ENCODE measurements at places on chromosomes 7 and 10.

DNA sequence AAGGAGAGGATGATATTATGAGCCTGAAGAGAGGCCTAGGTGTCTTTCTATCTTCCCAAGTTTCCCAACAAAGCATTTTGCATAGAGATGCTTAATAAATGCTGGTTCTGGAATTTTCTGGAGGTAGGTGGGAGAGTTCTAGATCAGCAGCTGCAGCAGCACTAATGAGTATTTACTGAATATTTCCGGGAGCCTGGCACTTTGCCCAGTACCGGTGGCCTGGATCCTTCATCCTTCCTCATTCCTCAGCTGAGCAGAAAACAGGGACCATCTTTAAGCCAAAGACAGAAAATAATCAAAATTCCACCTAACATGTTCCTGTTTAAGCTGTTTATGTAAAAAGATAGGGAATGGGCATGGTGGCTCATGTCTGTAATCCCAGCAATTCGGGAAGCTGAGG, 813.2 kb upstream of the AUTS2 start:
- no peak for DNase-seq

DNA sequence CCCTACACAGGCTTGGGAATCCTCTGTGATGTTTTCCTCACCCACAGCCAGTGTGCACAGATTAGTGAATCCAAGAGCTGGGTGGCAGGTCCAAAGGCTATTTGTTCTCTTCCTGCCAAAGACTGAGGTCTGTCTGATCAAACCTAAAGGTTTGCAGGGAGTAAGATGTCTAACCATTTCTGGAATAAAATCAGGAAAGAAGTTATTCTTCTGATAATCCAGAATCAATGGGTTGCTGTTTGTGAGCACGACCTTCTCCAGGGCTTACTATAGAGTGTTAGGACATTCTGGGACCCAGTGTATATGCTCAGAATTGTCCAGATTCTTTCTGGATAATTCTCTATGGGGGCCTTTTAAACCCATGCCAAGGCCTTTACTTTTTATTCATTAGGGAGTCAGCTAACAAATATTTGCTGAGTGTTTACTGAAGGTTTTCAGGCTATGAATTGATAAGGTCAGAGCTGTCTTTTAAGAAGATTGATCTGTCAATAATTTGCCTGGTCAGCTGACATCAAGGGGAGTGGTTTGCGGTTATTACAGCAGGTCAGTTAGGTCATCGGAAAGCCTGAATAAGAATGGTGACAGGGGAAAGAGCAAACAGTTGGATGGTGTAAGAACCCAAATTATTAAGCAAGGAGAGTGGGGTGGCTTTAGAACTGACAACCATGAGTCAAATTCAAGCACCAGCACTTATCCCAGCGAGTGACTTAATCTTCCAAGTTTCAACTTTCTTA, 7.5 kb upstream of the TECTB start:
- no peak for DNase-seq

- DNase-seq, result no peak
Observed at GRCh38 chr7:87154166-87154565, 1.9 kb downstream of the DMTF1 start.

DNA sequence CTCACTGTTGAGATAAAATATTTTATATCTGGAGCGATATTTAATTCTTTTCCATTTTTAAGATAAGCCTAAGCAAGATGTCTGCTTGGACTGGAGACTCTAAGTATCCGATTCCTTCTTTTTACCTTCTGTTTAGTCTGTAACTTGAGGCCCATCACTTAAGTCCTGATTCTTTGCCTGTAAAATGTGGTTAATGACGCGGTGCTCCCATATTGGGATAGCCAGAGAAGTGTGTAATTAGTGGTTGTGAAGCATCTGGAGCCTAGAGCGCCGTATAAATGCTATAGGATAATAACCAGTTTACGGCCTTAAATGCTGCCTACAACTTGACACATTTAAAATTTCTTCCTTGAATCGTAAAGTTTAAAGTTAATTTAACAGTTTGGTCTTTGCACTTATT, 132.9 kb downstream of the CHN2 start:
- DNase-seq, result no peak

DNA sequence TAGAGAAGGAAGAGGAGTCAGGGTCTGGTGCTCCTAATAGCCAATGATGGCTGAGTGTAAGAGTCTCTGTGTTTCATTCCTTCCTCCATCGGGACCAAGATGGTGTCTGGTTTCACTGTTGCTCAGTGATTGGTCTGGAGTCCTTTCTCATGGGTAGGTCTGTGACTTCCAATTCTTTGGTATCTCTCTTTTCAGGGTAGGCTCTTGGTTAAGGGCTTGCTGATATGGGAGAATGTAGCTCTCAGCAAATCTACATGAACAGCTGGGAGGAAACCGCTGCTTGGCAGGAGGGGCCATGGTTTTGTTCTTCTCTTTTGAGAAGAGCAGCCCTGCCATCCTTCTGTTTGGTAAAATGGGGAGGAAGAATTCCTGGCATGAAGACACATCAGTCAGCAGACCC, 209.1 kb upstream of the PODXL start:
- DNase-seq, result no peak

DNA sequence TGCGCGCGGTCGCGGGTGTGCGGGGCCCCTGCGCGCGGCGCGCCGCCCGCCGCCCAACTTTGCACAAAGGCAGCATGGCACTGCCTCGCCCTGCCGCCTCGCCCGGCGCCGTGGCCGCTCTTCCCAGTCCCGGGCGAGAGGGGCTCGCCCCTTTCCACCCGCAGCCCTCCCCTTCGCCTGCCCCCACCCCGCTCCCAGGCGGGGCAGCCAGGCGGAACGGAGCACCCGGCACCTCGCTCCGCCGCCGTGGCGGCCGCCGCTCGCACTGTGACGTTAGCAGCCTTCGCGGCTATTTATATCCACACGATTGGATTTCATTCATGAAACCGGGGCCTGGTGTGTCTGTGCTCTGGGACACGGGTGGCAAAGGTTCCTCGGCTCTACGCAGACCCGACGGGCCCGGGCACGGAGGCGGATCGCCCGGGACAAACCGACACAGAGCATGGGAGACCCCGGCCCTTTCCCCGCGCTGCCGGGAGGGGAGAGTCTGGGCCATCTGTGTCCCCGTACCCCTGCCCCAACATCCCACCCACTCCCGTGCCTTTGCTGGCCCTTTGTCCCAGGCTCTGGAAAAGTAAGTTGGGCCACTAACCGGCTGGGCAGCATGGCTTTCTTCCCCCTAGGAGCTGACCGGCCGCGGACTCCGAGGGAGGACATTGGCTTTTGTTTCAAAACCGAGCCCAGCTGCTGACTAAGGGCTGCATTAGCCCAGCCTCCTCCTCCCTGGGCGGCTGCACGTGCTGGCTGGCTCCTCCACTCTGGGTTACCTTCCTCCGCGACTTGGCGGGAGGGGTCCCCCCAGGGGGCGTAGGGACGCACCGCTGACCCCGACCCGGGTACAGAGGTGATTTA, at the start of gene RHOBTB1:
RHOBTB1 (minus strand) TSS at position 128 of the 852 bp plus-strand sequence. CDS start 32,643 bp downstream, outside the sequence.
- peak; percentile 82 for DNase-seq

DNA sequence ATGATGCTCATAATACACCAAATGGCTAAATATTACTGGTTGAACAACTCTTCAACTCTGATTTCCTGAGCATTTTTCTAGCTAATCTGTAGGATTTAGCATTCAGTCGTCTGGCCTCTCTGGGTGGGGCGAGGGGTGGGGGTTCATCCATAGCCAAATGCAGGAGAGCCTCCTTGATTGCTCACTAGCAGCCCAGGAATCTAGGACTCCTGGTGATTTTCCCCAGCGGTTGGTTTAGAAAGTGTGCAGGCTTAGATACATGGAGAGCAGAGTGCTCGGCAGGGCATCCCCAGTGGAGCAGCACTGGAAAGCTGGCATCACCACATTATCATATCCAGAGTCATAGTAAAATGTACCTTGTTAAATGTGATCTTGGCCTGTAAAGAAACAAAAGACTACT, 136.1 kb downstream of the DYNC1I1 start:
- no peak for DNase-seq

DNA sequence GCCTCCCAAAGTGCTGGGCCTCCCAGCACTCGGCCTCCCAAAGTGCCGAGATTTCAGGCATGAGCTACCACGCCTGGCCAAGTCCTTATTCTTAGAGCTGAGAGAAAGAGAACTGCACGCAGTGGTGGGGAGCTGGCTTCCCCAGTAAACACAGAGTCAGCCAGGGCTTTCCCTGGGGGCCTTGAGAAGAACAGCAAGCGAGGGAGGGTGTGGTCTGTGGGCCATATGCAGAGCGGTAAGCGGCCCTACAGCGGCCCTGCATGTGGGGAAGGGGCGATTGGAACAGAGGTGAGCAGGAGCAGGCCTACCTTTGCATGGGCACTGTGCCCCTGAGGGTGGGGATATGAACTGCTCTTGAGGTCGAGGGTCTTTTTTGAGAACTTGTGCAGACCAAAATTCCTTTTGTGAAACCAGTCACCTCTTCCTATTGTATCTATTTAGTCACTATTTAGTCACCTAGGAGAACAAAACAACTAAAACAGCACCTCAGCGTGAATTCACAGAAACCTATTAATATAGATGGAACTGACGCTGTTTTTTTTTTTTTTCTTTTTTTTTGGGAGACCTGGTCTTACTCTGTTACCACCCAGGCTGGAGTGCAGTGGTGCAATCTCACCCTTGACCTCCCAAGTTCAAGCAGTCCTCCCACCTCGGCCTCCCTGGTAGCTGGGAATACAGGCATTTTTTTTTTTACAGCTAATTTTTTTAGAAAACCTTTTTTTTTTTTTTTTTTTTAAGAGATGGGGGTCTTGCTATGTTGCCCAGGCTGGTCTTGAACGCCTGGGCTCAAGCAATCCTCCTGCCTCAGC, 36.9 kb upstream of the SH2D4B start:
- DNase-seq, result peak; percentile 69

DNA sequence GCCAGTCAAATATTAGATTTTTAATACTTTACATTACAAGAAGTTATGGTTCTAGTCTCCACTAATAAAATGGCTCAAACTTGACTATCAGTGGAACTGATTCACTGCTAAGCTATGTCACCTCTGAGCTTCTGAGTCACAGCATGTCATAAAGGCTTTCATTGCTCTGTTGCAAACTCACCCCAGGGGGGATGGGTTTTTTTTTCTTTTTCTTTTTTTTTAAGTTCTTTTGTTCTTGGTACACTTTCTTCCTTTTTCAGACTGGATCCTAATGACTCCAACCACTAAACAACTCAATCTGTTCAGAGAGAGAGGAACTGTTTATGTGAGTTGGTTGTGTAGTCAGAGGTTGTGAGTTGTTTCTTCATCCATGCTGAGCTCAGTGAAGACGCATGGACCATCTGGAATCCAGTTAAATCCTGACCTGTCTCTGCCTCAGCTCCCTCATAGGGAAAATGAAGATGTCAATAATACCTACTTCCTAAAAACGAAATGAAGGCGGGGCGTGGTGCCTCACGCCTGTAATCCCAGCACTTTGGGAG, 11.0 kb downstream of the MYOF start:
- peak; percentile 96 for DNase-seq

DNA sequence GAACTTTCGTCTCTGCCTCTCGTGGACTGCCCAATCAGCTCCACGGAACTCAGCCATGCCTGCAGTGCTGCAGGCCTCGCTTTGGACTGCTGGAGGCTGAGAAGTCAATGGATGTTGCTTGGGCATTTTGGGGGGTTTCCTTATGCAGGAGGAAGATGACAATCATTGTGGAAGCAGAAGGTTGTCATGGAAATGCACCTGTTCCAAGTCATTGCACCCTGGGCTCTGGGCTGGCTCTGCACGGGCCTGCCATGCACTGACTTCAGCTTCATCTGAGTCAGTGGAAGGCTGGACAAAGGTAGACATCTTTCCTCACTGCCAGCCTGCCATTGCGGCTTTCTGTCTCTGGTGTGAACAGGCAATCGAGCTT, 217.3 kb downstream of the RPS24 start:
- DNase-seq, result no peak

DNA sequence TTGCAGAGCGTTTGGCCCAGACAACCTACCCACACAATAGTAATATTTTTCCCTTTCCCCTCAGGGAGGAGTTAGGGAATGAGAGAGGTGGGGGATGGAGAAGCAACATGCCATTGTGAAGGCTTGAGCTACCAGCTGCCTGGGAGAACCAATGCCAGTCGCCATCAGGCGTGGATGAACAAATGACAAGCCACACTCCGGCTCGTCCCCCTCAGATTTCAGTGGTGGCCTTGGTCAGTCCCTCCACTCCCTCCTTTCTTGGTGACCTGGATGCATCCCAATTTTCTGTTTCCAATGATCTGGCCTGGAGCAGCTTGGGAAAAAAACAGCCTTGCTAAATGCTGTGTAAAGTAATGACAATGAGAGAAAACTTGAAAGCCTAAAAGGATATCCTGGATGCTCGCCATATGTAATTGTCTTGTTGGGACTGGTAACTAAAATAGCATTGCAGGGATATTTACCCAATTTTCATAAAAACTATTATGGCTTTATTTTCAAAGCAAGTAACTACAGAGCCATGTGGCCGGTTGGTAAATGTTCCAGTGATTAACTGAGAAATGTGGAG, 110.7 kb downstream of the ICA1 start:
- no peak for DNase-seq

DNA sequence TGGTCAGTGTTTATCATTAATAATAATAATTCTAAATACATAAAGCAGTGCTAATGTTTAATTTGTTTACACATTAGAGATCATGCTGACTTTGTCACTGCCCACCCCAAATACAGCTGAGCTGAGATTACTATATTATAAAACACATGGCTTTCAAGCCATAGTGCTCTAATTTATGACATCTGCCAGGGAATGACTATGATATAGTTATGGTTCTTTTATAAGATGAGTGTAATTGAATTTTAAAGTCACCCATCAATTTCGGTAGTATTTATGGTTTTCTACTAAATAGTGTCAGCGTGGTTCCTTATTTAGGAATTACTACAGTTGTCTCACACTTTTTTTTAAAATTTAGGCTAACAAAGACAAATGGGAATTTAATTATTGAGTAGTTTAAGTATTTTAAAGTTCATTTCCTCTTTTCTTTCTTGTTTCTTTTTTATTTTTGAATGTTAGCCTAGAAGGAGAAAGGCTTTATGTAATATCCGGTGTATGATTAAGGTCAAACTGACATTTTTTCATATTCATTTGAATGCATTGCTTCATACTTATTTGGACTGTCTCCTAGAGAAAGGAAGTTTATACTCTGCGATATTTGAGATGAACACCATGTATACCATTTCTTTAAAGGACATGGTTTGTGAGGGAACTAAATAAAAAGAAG, 3.9 kb downstream of the CDK14 start:
- no peak for DNase-seq

DNA sequence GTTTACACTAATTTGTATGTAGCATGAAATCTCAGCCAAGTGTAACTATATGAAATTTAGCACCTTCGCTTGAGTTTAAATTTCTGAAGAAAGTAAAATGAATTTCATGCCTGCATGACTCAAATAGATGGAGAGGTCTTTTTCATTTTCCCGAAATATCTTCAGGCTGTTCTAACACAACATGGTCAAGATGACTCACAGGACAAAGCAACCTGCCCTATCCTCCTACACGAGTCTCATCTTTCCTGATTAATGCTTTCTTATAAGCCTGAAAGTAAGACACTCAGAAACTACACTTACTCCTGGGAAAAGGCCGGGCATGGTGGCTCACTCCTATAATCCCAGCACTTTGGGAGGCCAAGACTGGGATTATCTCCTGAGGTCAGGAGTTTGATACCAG, 41.2 kb downstream of the CH25H start:
- no peak for DNase-seq

DNA sequence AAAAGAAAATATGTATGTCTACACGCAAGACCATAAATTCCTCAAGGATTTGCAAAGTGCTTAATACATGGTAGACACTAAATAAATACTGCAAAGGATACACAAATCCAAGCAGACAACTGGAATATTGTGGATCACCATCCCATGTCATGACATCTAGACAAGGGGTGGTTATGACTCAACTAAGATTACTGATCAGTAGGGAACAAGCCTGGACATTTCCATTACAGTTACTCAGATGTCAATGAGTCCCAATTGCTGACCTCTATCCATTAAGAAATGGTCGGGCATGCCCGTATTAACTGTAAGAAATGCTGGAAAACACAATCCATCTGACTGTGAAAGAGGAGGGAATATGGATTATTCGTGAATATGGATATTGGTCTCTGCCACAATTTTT, 27.6 kb upstream of the RUFY2 start:
- DNase-seq, result no peak

All from kidney capillary endothelial cell (primary cell).